ENCODE measurements at places on chromosomes 6 and 20.

GRCh38 chr6:52588710-52589091, 11.8 kb upstream of the TRAM2 start:
- DNase-seq: no peak

GRCh38 chr20:45247865-45248264, 6.5 kb downstream of the SLPI start:
- no peak for DNase-seq

DNA sequence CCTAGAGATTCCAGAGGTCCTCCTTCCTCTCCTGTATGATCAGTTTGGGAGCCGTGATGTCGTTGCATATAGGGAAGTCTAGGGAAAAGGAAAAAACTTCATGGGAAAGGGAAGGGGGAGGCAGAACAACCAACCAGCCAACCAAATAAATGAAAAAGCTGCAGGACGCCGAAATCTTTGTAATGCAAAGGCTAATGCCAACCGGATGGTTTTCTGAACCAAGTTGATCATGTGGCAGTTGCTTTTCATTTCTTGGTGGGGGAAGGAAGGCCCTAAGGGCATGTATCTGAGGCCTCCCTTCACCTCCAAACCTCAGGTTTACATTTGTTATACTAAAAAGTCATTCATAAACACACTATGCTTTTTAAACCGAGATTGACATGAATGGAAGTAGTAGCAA, 167.2 kb downstream of the ARID1B start:
- no peak for DNase-seq

DNA sequence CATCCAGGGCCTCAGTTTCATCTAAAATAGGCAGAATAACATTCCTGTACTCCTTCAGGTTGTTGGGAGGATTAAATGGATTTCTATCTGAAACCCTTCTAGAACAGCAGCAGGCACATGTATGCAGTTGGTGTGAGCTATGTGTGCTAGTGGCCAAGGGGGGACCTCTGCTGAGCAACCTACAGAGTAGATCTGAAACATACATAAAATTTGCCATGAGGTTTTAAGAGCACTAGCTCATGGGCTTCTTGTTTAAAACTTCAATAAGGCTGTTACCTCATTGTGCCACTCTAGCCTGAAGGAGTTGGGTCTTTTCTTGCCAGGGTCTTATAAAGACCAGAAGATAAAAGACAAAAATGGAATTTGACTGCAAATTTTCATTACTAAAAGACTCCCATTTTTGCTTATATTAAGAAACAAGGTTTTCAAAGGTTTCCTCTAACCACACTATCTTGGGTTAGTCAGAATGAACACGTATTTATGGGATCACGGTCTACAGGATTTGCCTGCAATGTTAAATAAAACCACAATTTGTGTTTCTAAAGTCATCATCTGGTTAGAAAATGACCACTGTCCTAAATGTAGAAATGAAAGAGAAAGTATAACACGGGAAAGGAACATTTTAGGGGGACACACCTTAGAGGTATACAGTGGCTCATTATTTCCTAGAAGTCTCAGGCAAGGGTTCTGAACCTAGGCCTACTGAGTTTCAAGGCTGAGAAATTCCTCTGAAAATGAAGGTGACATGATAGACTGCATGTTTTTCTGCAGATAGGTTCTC, 144.9 kb upstream of the OLIG3 start:
- no peak for DNase-seq

- no peak for DNase-seq
These were observed 10.7 kb downstream of the SUN5 start for GRCh38 chr20:32993496-32994050.

Measured in cortex of kidney (tissue), 1 donor.